Stomach (tissue), 19 donors: ENCODE measurements at places on chromosomes 16 and 17. TPM values are rescaled to one million over a fixed set of nuclear protein-coding genes. Genes with fewer than 3 reads are reported as not detected.

Gene EME1
- not detected for total RNA-seq

Gene CACNG1
- total RNA-seq = not detected

Gene CBLN1
- total RNA-seq = not detected

Gene TPSD1
- total RNA-seq = not detected

Gene UTS2R
- not detected for total RNA-seq

Gene HNF1B
- 7.7 TPM for total RNA-seq

Gene SDR42E2
- total RNA-seq = not detected

Gene CHTF18
- 143 TPM for total RNA-seq

Gene ABCC12
- not detected for total RNA-seq

Gene DNAI2
- not detected for total RNA-seq

Gene SLC13A2
- total RNA-seq = not detected

Gene PYDC1
- not detected for total RNA-seq

Gene KRTAP16-1
- total RNA-seq = not detected

Gene SLC9A5
- 5.3 TPM for total RNA-seq

Gene KRTAP2-2
- total RNA-seq = not detected

Gene SLC5A11
- total RNA-seq = not detected

Gene ADAM11
- total RNA-seq = not detected

Gene CTRB1
- total RNA-seq = not detected

Gene CCL18
- not detected for total RNA-seq

Gene ADGRG3
- 1.7 TPM for total RNA-seq

Gene CEP112
- total RNA-seq = 9.6 TPM

Gene TM4SF5
- total RNA-seq = 199 TPM

Gene IL4R
- 49.6 TPM for total RNA-seq

Gene ADAD2
- not detected for total RNA-seq

Gene HIGD1B
- total RNA-seq = not detected

Gene MYH1
- not detected for total RNA-seq

Gene TBC1D28
- not detected for total RNA-seq

Gene DNAAF8
- total RNA-seq = not detected

Gene COPRS
- total RNA-seq = 29.8 TPM

Gene MYL4
- total RNA-seq = not detected

Gene NPIPB13
- not detected for total RNA-seq

Gene CCL1
- total RNA-seq = not detected

Gene KRT9
- total RNA-seq = not detected

Gene SMIM36
- total RNA-seq = not detected
